ENCODE measurements at places on chromosomes 4 and X.

GRCh38 chr4:74038425-74039314, at the start of gene CXCL3:
CXCL3 (minus strand) TSS chr4:74038689; CDS start chr4:74038611, 78 bp downstream.
- DNase-seq: no peak

DNA sequence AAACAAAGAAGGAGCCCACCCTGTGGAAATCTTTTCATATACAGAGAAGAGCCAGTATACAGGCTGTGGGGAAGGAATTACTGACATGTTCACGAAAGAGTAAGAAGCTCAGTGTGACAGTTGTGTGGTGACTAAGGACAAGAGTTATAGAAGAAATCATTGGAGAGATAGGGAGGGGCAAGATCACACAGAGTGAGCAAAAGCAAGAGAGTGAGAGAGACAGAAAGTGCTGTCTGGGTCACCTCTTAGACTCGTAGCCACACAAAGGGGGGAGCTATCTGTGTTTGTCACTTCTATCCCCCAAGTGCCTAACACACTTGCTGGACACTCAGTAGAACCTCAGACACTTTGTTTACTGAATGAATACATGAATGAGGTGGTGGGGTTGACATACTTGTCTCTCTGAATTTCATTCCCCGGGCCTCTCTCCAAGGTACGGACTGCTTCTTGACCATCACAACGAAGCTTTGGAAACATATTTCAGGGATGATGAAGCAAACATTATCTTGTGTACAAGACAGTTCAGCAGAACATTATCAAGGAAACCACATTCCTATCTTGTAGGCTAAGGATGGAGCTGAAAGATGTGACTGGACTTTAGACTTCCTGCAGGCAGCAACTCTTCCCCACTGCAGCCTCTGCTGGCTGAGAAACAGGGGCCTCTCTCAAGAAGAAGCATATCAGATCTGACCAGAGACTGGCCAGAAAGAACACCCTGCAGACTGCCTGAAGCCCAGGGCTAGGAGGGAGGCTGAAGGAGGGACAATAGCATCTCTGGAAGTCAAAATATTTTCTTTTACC, 168.2 kb downstream of the AMELX start:
- no peak for DNase-seq

DNA sequence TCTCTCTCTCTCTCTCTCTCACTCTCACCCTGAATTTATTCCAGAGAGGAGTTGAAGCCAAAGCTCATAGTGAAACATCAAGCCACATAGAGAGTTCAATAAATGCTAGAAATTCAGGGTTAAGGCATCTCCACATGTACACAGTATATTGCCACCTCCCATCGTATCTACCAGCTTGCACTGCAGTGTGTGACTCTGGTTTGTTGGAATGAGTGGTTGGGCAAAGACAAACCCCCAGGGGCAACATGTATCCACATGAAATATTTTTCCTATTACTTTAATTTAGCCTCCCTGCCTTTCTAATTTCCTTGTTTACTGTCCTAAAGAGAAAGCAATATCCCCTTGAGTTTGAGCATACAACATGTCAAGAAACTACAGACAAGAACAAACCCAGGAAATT, 247.3 kb downstream of the SPATA18 start:
- no peak for DNase-seq

DNA sequence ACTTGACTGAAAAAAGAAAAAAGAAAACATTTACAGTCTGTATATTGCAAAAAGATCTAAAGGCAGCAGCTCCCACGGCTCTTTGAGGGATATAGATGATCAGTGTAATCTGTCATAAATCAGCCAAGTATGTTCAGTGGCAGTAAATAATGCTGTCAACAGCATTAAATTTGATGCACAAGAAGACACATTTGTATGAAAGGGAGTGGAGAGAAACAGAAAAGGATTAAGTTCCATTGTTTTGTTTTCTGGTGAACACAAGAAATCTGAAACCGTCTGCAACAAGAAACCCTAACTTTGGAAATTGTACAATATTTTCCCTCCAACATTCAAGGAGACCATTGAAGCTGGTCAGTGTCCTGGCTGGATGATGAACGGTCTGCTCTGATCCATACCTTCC, 27.6 kb upstream of the C1QTNF7 start:
- DNase-seq: no peak

- no peak for DNase-seq
Measured at GRCh38 chr4:30789219-30789671, 69.1 kb downstream of the PCDH7 start.

DNA sequence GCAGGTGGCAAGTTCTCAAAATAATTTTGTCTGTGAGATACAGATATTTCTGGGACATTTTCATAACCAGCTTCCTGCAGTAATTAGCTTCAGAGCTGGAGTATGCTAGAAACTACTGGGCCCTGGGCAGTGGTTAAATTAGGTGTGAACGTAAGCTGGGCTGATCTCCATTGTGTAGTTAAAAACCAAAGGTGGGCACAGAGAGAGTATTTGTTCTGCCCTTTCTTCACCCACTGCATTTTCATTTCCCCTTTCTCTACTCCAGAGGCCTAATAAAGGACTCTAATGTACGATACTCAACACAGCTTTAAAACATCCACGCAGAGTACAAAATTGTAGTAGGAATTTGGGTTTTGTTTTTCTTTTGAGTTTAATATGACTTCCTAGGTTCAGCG, 252.7 kb downstream of the SPRY1 start:
- DNase-seq: no peak

- no peak for DNase-seq
Measured at GRCh38 chr4:24794051-24794450, 1.3 kb upstream of the SOD3 start.

DNA sequence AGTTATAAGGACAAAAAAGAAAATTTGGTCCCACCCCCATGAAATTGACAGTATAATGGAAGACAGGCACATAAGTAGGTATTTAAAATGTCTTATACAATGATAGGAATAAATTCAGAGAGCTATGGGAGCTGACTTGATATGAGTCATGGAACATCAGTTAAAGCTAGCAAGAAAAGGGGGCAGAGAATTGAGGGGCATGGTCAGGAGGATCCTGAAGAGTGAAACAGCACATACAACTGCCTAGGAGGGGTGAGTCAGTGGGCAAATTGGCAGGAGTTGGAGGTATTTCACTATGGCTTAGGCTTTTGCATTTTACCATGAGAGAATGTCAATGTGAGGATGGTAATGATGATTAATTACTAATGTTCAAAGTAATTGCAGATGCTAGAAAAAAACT, 95.4 kb upstream of the BANK1 start:
- no peak for DNase-seq

Data from activated CD4-positive, alpha-beta T cell treated with anti-CD3 and anti-CD28 coated beads, Interleukin-2, amount 50 U/mL, for 4 hours (primary cell).